ENCODE measurements at places on chromosomes 3 and 15. TPM values are rescaled to one million over a fixed set of nuclear protein-coding genes. Genes with fewer than 3 reads are reported as not detected.

Gene ACKR2
- 0.60 TPM for total RNA-seq

Gene CTDSPL
- total RNA-seq: 53.3 TPM

Gene SEMA3B
- 24.6 TPM for total RNA-seq

Gene ANKRD63
- total RNA-seq: not detected

Gene HGD
- total RNA-seq: 11.9 TPM

Gene GPX1
- total RNA-seq: 130 TPM

Gene TUSC7
- total RNA-seq: not detected

Gene TTC21A
- 17.2 TPM for total RNA-seq

Gene GOLGA6A
- 0.89 TPM for total RNA-seq

- H3K27ac ChIP-seq: no peak overlapping the region
- no peaks in the 10 kb centered on the region for H3K4me1 ChIP-seq
- no peak for DNase-seq
- peaks cover 38% of the 10 kb centered on the region for H3K27me3 ChIP-seq
These were observed 5.8 kb upstream of the SCAMP5 start for GRCh38 chr15:74989527-74989926.

- peaks cover 4% of the 10 kb centered on the region for H3K36me3 ChIP-seq
- H3K4me3 ChIP-seq: no peak overlapping the region
- H3K27me3 ChIP-seq: no peaks in the 10 kb centered on the region
- H3K4me1 ChIP-seq: no peaks in the 10 kb centered on the region
- no peak overlapping the region for H3K27ac ChIP-seq
These were observed 50.3 kb downstream of the MED12L start for GRCh38 chr3:151135541-151136337.

DNA sequence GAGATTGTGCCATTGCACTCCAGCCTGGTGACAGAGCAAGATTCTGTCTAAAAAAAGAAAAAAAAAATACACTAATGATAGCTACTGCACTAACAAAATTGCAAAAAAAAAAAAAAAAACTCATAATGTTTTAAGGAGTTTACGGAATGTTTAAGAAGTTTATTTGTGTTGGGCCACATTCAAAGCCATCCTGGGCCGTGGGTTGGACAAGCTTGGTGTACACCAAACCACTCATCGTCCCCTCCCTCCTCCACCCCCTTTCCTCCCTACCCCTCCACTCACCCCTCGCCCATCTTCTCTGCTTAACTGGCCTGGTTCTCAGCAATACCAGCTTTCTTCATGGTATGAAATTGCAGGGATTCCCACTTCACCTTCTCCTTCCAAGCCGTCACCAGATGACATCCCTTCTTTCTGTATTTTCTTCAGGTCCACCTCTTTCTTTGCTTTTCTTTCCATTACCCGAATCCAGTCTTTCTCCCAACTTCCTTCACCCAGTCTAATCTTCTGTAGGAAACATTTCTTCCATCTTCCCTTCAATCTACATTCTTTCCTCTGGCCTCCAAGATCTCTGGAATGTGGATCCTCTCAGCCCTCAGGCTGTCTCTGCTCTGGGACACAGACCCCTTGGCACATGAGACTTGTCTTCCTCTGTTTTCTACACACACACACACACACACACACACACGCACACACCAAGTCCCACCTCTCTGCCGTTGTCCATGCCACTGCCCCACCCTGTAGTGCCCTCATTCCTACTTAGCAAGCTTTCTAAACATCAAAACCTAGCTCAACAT is 3.5 kb upstream of the MESP1 start:
- peaks cover 55% of the 10 kb centered on the region for H3K27me3 ChIP-seq
- no peak for DNase-seq
- H3K4me1 ChIP-seq: no peaks in the 10 kb centered on the region
- no peak overlapping the region for H3K27ac ChIP-seq
- no peaks in the 10 kb centered on the region for H3K36me3 ChIP-seq

- H3K4me1 ChIP-seq: peaks cover 3% of the 10 kb centered on the region
- H3K4me3 ChIP-seq: no peak overlapping the region
- DNase-seq: no peak
- H3K27ac ChIP-seq: no peak overlapping the region
- no peaks in the 10 kb centered on the region for H3K36me3 ChIP-seq
- H3K27me3 ChIP-seq: no peaks in the 10 kb centered on the region
These were observed 441.6 kb upstream of the NAALADL2 start for GRCh38 chr3:174417573-174417972.

DNA sequence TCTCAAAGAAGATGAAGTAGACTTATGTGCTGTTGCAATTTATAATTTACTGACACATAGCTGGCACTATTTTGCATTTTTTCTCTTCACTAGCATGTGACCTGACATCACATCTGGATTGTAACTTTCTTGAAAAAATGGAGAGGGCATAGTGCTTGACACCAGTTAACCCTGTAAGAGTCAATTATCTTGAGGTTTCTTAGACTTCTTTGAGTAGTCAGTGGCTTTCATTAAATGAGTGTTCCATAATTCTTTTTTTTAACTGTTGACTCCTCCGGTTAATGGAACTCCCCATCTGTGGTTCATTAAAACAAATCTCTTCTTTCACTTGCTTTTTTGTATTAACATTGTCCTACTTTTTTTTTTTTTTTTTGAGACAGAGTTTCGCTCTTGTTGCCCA is 16.9 kb upstream of the PRKCI start:
- H3K27me3 ChIP-seq: no peaks in the 10 kb centered on the region
- H3K27ac ChIP-seq: no peak overlapping the region
- peaks cover 9% of the 10 kb centered on the region for H3K4me1 ChIP-seq
- no peaks in the 10 kb centered on the region for H3K36me3 ChIP-seq

GRCh38 chr3:71916747-71917369 is 131.9 kb upstream of the PROK2 start:
- no peak overlapping the region for H3K4me3 ChIP-seq
- H3K4me1 ChIP-seq: peaks cover 8% of the 10 kb centered on the region
- no peak overlapping the region for H3K27ac ChIP-seq
- no peak for DNase-seq
- H3K27me3 ChIP-seq: no peaks in the 10 kb centered on the region
- H3K36me3 ChIP-seq: no peaks in the 10 kb centered on the region

DNA sequence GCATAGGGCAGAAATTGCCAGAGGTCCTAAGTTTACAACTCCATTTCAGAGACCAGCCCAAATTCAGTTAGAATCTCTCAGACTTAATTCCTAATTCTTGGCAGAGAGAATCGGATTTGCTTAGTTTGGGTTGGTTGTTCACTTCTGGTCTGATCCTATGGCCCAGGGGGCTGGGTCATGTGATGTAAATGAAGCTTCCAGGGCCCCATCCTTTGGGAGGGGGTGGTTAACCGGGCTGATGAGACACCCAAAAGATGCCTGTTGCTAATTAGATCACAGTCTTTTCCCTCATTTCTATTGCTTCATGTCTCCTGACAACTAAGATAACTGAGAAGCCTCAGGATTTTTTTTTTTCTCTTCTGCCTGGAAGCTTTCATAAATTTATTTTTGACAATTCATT is 11.1 kb upstream of the ZNF620 start:
- no peaks in the 10 kb centered on the region for H3K27me3 ChIP-seq
- H3K27ac ChIP-seq: no peak overlapping the region
- H3K4me1 ChIP-seq: no peaks in the 10 kb centered on the region
- no peak for DNase-seq
- H3K4me3 ChIP-seq: no peak overlapping the region

GRCh38 chr3:182973047-182973446 is 7.3 kb downstream of the DCUN1D1 start:
- H3K36me3 ChIP-seq: peaks cover 1% of the 10 kb centered on the region
- peaks cover 24% of the 10 kb centered on the region for H3K4me1 ChIP-seq
- DNase-seq: no peak
- H3K4me3 ChIP-seq: no peak overlapping the region
- no peaks in the 10 kb centered on the region for H3K27me3 ChIP-seq

DNA sequence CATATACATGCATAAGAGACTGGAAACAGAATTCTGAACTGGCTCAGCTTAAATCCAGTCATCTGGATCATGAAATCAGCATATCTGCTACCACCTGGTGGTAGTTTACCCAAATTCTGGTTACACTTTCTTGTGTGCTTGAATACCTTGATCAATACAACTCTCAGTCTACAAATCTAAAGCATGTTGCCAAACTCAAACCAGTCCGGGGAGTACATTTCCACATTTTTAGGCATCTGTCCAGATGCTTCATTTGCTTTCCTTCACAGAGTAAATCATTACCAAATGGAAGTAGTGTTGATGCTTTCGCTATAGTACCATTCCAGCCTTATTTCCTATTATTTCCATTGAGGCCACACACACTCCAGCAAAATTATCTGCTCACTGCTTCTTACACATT is 126.4 kb downstream of the P2RY1 start:
- H3K4me3 ChIP-seq: no peak overlapping the region
- DNase-seq: no peak
- H3K27ac ChIP-seq: no peak overlapping the region
- no peaks in the 10 kb centered on the region for H3K36me3 ChIP-seq
- no peaks in the 10 kb centered on the region for H3K27me3 ChIP-seq

DNA sequence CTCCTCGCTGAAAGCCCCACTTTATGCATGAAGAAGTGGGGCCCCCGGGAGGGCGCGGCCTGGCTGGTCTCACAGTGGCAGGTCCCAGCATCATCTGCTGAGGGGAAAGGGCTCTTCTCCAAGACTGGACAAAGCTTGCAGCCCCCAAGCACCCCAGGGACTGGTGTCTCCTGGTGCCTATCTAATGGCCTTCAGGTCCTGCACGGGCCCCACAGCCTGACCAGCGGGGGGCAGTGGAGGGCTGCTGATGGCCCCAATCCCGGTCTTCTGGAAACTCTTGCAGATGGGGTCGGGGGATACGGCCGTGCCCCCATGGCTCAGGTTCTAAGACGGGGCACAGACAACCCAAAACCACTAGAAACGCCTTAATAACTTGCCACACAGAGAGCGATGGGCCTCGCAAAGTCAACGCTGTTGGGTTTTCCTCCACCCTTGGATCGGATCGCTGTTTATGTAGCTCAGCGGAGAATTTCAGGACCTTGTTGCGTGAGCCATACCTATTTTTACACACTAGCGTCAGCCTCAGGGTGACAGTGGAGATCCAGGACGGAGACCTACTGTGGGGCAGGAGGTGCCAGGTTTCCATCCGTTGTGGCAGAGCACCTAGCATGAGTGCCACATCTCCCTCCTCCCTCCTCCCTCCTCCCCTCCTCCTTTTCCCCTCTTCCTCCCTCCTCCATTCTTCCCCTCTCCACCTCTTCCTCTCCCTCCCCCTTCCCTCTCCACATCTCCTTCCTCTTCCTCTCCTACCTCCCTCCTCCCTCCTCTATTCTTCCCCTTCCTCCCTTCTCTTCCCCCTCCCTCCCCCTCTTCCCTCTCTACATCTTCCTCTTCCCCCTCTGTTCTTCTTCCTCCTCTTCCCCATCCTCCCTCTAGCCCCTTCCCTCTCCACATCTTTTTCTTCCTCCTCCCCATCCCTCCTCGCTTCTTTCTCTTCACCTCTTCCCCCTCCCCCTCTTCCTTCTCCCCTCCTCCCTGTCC is 79.3 kb upstream of the ALDH1L1 start:
- H3K27me3 ChIP-seq: peaks cover 19% of the 10 kb centered on the region
- H3K4me3 ChIP-seq: peak overlapping the region; percentile 26
- no peaks in the 10 kb centered on the region for H3K36me3 ChIP-seq
- no peak overlapping the region for H3K27ac ChIP-seq
- DNase-seq: no peak

DNA sequence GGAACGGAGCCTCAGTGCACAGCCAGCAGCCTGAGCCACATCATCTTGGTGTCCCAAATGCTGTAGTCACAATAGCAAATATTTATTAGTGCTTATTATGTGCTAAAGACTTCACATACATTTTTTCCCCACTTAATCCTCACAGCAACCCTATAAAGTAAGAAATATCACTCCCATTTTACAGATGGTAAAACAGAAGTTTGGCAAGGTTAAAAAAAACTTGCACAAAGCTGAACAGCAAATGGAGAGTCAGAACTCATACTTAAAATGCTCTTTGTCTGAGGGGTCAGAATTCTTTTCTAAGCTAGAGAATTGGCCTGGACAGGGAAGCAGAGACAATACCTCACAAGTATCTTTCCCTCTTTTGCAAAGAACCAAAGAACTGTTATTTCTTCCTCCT is 30.9 kb upstream of the THRB start:
- no peak for DNase-seq
- no peak overlapping the region for H3K27ac ChIP-seq
- no peaks in the 10 kb centered on the region for H3K36me3 ChIP-seq
- peaks cover under 1% of the 10 kb centered on the region for H3K27me3 ChIP-seq

DNA sequence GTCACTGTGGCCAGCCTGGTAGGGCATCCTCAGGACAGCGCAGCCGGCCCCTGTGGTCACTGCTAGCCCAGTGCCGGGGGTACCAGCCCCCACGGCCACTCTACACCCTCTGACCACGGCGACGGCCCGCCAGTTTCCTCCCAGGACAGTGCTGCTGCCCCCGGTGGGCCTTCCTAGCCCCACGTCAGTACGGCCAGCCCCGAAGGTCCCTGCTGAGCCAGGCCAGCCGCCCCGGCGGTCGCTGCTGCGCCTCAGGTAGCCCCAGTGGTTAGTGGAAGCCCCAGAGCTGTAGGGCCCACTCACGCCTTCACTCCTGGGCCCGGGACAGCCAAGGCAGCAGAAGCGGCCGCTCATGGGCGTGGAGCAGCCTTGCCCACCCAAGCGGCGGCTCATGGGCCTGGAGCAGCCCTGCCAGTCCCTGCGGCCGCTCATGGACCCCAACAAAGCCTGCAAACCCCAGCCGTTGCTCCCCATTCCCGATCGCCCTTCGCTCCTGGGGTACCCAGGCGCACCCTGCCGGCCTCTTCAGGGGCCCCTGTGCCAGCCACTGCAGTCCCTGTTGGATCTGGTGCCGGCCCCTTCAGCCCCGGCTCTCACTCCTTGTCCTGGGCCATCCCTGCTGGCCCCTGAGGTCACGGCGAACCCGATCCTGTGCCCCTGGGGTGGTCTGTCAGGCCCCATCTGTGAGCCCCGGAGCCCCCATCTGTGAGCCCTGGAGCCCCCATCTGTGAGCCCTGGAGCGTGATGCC is 9.5 kb upstream of the ROPN1B start:
- no peak overlapping the region for H3K27ac ChIP-seq
- no peaks in the 10 kb centered on the region for H3K4me1 ChIP-seq
- no peak overlapping the region for H3K4me3 ChIP-seq
- peaks cover 33% of the 10 kb centered on the region for H3K27me3 ChIP-seq
- DNase-seq: no peak

- H3K4me3 ChIP-seq: no peak overlapping the region
- DNase-seq: no peak
- no peak overlapping the region for H3K27ac ChIP-seq
- no peaks in the 10 kb centered on the region for H3K36me3 ChIP-seq
These were observed 4.7 kb downstream of the BAHD1 start for GRCh38 chr15:40445421-40445922.

DNA sequence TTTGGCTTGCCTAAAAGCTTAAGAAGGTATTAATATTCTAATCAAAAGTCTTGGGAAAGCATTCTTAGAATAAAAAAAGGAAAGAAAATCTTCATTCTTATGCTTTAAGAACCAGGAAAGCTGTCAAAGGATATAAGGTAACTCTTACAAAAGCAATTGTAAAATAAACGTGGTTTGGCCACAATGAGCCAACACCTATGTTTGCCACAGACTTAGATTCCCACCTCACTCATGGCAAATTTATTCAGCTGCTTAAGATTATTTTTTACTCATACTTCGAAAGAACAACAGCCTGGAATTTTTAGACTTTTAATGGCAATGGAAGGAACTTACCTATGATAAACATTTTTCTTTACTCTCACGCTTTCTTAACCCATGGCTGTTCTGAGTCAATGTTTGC is 38.4 kb downstream of the AGTR1 start:
- H3K27me3 ChIP-seq: no peaks in the 10 kb centered on the region
- DNase-seq: no peak
- H3K4me1 ChIP-seq: peaks cover 3% of the 10 kb centered on the region
- no peak overlapping the region for H3K4me3 ChIP-seq
- peaks cover 2% of the 10 kb centered on the region for H3K36me3 ChIP-seq

All from progenitor cell of endocrine pancreas (in vitro differentiated cells).